CD4-positive, CD25-positive, alpha-beta regulatory T cell (primary cell): ENCODE measurements at places on chromosomes 2 and 18. TPM values are rescaled to one million over a fixed set of nuclear protein-coding genes. Genes with fewer than 3 reads are reported as not detected.

The C2orf78 gene
- not detected for total RNA-seq

GRCh38 chr18:51383116-51383515, 185.6 kb upstream of the MEX3C start:
- no peak for DNase-seq

DNA sequence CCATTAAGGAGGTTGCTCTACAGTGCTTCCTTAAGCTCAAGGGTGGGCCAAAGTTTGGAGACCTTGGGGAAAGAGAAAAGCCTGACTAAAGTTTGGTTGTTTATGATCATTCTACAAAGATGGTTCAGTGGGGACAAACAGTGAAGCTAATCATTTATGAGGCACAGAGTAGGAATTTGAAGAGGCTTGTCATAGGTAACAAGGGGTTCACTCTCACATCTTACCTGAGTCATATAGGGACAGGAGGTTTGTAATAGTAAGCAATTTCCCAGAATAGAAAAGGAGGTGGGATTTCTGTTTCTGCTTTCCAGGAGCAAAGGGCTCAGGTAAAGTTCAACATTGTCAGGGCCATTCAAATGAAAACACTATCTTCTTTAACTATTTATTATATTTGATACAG, 787.9 kb downstream of the CPS1 start:
- no peak for DNase-seq

The ALK gene
- total RNA-seq = not detected

The IGFBP5 gene
- total RNA-seq = 0.05 TPM

DNA sequence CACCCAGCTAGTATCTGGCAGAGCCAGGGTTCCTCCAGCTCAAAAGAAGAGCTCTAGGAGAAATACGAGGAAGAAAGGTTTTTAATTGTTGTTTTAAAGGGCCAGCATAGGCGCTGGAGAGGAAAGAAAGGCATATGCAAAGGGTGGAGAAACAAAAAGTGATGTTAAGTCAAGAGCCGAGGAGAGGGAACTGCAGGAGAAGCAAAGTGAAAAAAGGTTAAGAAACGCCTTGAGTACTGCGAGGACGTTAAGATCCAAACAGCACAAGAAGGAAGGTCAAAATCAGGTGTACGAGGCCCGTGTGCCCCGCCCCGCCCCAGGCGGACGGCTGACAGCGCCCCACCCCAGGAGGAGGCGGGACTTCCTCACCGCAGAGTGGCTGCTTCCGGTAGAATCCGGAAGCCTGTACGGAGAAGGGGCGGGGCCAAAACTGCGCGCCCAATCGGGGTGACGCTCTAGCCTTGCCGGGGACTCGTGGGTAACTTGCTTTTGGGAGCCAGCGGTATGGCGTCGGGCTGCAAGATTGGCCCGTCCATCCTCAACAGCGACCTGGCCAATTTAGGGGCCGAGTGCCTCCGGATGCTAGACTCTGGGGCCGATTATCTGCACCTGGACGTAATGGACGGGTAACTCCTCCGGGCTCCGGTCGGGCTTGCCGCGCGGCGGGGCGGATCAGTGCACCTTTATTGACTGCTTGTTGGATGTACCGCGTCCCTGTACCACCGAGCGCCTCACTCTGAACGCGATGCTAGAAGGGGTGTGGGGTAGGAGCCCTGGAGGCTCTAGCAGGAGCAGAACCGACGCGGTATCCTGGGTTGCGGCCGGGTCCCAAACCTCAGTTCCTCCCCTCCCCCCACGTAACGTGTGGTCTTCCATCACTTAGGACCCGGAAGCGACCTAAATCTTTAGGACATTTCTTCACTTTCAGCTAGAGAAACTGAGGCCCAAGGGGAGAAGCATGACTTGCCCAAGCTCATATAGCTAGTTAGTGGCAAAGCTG, at the start of gene RPE:
Gene RPE (plus strand): TSS at position 481 of the 1,000 bp plus-strand sequence. CDS start 24 bp downstream, at position 505.
- DNase-seq = peak; percentile 95

DNA sequence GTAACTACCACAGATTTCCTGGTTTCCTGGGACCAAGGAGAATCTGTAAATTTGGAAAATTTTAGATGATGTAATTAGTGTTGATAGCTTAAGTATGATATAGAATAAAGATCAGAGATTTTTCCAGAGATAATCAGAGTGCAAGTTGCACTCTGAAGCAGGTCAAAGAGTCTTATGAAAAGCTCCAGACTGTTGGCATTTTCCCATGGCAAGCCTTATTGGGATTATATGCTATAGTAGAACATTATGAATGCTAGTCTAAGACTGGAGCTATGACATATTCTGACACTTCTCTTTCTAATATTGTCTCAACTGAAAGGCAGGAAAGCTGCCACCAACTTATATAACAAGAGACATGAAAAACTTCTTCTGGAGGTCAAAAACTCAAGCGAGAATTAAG, 1638.3 kb upstream of the LRRTM1 start:
- no peak for DNase-seq

- no peak for DNase-seq
Observed at GRCh38 chr2:1360144-1360543, 53.1 kb upstream of the TPO start.

DNA sequence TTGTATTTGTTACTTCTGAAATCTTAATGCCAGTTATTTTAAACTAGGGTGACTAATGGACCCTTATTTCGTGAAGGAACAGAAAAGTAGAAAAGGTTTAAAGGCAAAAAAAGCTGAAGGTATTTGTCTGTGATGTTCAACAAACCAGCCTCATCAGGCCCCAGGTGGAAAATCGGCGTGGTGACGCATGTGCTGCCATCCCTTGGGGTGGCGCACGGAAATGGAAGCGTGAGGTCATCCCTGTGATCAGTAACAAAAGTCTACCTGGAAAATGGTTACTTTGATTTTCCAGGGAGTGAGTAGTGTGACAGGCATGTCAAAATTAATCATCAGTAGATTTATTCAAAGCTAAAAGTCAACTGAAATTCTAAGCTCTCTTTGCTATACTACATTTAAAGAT, 313.2 kb downstream of the GBX2 start:
- no peak for DNase-seq

GRCh38 chr18:21706386-21706865, 1.9 kb upstream of the ABHD3 start:
- no peak for DNase-seq

The SLC5A7 gene
- not detected for total RNA-seq

The SLC23A3 gene
- 1.3 TPM for total RNA-seq

The ATP6V1B1 gene
- total RNA-seq = not detected

DNA sequence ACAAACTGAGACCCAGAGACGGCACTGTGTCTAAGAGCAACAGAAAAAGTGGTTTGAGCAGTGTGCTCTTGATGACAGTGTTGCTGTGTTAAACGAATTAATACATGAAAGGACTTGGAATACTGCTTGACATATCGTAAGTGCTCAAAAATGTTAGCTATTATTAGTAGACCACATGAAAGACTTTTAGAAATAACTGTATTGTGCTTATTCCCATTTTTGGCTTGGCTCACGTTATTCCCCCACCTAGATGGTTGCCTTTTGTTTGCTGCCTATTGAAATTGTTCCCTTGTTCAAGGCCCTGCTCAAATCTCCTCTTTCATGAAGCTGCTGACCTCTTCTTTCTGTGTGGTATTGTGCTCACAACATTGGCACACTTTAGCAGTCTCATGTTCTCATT, 27.8 kb upstream of the C2orf74 start:
- DNase-seq = no peak

DNA sequence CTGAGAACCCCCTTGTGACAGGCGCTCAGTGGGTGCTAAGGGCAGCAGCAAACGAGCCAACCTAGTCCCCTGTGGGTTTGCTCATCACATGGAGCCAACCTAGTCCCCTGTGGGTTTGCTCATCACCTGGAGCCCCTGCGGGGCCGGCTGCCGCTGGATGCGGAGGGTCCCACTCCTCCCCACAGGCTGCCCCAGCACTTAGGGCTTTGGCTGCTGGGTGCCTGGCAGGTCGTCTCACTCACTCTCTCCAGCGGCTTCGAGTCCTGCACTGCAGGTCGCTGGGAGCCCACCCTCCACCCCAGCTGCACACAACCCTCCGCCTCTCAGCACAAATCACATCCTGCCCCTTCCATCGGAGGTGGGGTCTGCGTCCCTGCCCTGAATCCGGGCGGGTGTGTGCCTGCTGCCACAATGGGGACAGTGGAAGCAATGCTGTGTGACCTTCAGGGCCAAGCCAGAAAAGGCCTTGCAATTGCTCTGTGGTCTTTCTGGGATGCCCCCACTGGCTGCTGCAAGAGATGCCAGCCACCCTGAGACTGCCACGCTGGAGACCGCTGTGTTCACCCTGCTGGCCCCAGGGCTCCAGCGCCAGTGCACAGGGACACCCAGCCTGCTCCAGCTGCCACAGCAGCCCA, 248.1 kb upstream of the SALL3 start:
- DNase-seq = no peak

The REEP1 gene
- total RNA-seq = not detected

DNA sequence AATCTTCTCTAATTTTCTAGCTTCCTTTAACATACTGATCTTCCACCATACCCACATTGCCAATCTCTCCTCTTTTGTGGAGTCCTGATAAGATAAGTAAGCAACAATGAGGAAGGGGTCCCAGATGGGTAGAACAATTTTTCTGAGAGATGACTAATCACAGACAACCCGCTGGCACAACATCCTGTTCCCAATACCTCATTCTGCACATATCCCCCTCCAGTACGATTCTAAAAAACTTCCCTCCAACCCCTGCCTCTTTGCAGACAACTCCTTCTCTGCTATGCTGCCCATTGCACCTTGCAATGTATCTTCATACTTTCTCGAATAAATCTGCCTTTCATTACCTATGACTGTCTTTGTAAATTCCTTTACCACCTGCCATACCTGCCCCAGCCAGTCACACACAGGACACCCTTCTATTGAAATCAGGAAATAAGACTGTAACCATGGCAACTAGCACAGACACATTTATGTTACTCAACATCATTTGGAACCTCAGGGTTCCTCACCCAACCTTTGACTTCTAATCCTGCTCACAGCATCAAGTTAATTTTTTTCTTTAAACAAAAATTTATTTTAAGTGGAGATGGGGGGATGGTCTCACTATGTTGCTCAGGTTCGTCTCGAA, 7.4 kb upstream of the EXOC6B start:
- peak; percentile 41 for DNase-seq

GRCh38 chr2:74583504-74583903, 29.0 kb downstream of the DOK1 start:
- no peak for DNase-seq

DNA sequence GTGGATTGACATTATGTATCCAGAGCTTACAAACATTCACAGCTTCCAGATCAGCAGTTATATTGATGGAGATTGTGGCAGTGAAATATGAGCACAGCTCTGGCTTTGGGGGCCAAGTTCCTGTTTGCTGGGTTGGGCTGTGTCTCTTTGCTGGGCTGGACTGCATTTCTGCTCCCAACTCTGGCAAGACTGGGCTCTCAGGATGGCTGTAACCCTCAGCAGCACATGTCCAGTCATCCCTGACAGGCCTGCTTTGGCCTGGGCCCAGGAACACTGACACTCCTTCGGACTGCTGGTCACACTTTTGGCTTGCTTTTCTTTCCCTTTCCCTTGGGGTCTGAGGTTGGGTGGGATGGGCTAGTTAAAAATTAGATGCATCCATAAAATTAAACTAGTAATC, 17.9 kb upstream of the VPS4B start:
- no peak for DNase-seq

- DNase-seq = no peak
Observed at GRCh38 chr2:24774373-24774772, 18.8 kb downstream of the PTRHD1 start.

The PIKFYVE gene
- 43.5 TPM for total RNA-seq

The SELENOI gene
- 42.8 TPM for total RNA-seq

- DNase-seq = no peak
Observed at GRCh38 chr18:54776282-54776977, 51.8 kb upstream of the RAB27B start.

DNA sequence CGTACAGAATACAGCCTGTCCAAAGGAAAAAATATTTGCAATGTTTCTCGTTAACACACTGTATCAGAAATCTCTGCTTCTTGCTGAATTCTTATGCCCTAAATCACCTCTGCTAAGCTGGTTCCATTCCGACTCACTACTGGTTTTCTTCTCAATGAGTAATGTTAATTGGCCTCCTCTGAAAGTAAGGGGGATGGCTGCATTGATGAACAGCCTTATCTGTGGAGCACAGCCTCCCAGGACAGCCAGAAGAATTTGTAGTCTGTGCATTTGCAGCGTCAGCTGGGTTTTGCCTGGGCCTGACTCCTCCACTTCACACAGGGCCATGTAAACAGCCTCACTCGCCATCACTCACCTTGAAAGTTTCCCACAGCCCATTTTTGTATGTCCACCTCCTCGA, 127.7 kb downstream of the RNF152 start:
- DNase-seq = no peak

- DNase-seq = no peak
Observed at GRCh38 chr2:33215983-33216382, 260.5 kb upstream of the RASGRP3 start.

The ABCG8 gene
- not detected for total RNA-seq

The CCDC148 gene
- not detected for total RNA-seq

The LDAH gene
- total RNA-seq = 16.8 TPM
